Vagina (tissue), 2 donors: ENCODE measurements at places on chromosomes 12 and 14. TPM values are rescaled to one million over a fixed set of nuclear protein-coding genes. Genes with fewer than 3 reads are reported as not detected.

DNAJC22 gene
- 3.7 TPM for total RNA-seq

TAS2R43 gene
- 7.1 TPM for total RNA-seq

AMN gene
- total RNA-seq = 11.8 TPM

RNU4-1 gene
- total RNA-seq = under 0.01 TPM

DLGAP5 gene
- 2.2 TPM for total RNA-seq

ISM2 gene
- total RNA-seq = 3.9 TPM

SCNN1A gene
- 55.2 TPM for total RNA-seq

POU6F1 gene
- total RNA-seq = 16.5 TPM

HOXC13 gene
- total RNA-seq = not detected

SLC24A4 gene
- 1.5 TPM for total RNA-seq

ADIPOR2 gene
- total RNA-seq = 54.0 TPM

FSCB gene
- total RNA-seq = not detected

AQP6 gene
- total RNA-seq = not detected
